Caudate nucleus (tissue), 63 donors: ENCODE measurements at places on chromosomes 2 and 18.

- no peak for DNase-seq
These were observed 45.1 kb downstream of the DHX57 start for GRCh38 chr2:38830526-38831159.

GRCh38 chr2:60094450-60094929, 459.0 kb downstream of the BCL11A start:
- no peak for DNase-seq

GRCh38 chr18:79575891-79576685, 103.5 kb upstream of the CTDP1 start:
- DNase-seq: no peak

- DNase-seq: no peak
These were observed 126.2 kb downstream of the NAT8 start for GRCh38 chr2:73516033-73516432.

GRCh38 chr2:98654699-98655495, 46.5 kb downstream of the UNC50 start:
- DNase-seq: no peak

DNA sequence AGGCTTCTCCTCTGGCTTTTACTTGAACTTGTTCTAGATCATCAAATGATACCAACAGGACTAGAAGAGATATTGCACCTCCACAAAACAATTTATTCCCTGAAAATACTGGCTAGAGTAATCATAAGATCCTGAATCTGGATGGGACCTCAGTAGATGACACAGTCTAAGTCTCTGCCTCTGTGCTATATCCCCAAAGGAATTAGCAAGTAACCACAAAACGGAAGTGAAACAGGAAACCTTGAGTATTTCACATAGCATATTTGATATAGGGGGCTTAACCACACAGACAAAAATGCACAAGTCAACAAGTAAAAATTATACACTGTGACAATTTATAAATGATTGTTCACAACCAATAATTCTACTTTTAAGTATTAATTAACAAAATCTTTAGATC, 456.9 kb upstream of the TNP1 start:
- no peak for DNase-seq

- no peak for DNase-seq
These were observed 800.4 kb upstream of the ID2 start for GRCh38 chr2:7881466-7881865.

GRCh38 chr2:54809819-54810218, 86.4 kb downstream of the EML6 start:
- DNase-seq: no peak
